ENCODE measurements at places on chromosomes 2 and 18. TPM values are rescaled to one million over a fixed set of nuclear protein-coding genes. Genes with fewer than 3 reads are reported as not detected.

GRCh38 chr2:134124047-134124753 is 129.7 kb upstream of the MGAT5 start:
- DNase-seq: peak; percentile 59

DNA sequence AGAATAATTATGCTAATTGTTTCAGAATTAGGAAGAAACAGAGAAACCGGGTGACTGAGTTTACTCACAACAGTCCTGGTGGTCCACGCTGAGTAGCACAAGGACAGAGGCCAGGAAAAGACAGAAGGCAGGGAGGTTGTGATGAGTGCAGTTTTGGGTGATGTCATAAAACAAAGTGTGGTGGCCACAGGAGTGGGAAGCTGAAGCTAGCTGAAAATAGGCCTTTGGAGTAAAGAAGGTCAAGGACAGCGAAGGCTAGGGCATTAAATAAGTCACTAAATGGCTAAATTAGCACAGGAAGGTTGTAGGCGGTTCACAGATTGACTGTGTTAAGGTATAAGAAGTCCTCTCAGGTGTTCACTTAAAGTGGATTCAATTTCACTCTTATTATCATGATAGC is 120.9 kb upstream of the TTN start:
- DNase-seq: no peak

DNA sequence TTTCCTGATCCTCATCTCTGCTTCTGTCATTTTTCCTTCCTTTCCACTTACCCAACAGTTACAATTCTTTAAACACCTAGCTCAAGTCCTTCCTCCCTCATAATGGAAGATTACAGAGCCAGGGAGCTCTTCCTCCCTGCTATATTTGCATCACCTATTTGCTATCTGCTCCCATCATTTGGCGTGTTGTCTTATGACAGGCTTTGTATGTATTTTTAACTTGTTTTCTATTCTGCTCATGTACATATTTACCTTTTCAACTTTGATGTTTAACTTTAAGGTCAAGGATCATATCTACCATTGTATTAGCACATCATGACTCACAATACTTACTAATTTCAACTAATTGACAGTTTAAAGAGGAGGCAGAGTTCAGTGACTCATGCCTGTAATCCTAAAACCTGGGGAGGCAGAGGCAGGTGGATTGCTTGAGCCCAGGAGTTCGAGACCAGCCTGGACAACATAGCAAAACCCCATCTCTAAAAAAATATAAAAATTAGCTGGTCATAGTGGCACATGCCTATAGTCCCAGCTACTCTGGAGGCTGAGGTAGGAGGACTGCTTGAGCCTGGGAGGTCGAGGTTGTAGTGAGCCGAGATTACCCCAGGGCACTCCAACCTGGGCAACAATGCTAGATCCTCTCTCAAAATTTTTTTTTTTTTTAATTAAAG is 308.0 kb upstream of the STON1 start:
- DNase-seq: peak; percentile 13

Gene MXD1
- total RNA-seq: 18.3 TPM

DNA sequence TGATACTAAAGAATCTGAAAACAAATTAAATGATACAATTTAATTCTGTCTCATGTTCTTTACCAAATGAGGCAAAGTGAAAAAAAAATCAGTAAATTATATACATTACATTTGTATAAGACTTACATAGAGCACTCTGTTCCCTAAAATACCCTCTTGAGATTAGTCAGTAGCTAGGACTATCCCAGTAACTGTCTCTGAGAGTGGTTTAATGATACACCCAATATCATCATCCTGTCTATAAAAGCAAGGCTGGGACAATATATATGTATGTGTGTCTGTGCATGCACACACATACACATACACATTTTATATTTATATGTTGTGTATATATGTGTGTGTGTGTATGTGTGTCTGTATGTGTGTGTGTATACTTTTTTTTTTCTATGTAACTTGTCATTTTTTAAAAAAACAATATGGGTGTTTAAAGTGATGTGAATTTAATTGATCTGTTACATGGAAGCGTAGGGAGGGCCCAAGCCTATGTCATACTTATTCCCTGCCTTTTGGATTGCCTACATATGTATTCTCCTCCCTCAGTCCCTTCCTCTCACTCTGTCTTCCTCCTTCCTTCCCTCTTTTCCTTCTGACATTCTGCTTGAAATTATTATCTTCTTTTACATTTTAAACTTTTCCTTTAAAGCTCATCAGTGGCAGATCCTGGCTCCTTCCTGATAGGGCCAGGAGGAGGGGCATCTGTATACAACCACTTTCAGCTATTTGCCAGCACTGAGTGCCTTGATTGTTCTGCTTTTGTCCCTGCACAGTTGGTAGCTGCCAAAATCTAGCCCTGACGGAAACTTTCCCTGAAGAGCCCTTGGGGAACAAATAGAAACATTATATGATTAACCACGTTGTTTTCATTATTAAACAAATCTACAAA is 6.8 kb downstream of the ASXL3 start:
- DNase-seq: no peak

DNA sequence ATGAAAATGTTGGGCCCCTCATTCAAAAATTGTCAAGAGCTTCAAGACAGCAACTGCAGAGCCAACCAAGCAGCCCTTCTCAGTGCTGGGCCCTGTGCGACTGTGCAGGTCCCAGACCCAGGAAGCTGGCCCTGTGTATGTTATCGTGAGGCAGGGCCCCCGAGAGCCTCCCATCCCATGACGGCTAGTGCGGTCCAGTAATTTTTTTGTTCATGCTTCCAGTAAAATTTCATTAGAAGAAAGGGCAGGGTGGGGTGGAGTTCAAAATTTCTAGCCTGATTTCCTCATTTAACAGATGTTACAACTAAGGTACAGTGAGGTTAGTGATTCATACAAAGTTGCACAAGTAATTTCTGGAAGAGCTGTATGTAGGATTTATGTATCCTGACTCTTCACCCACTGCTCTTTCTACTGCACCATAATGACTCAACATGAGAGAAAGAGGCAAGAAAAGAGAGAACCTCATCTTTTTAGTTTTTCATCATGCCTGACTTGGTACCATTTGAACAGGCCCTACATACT is 105.5 kb downstream of the ZEB2 start:
- DNase-seq: peak; percentile 14

Gene CPLX4
- total RNA-seq: not detected

DNA sequence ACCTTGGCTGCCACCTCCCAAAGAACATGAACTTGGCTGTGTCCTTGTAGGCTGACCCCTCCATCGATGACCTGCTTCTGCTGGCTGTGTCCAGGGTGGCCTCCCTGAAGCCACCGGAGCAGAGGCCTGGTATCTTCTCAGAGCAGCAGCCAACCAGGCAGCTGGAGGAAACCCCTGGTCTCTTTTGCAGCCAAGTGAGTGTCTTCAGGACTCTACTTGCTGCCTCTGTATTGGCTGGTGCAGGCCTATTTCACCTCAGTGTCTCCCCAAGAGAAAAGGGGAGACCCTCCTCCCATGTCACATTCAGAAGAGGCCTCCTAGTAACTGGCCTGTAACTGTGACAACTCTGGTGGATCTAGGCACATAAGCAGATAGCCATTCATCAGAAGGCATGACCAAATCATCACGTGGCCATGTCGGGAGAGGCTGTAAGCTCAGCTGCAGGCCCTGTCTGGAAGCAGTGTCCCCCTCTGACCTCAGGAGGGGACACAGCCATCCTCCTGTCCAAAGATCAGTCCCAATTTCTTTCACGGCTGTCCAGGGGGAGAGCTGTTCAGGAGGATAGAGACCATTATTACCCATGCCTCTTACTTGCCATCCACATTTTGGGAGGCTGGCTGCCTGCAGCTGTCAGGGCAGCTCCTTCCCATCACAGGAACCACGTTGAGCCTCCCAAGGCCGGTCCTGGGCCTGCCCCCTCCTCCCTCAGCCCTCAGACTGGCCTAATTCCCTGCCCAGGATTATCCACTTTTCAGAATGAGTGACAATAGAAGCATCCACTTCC is 20.9 kb upstream of the ROCK2 start:
- DNase-seq: no peak

DNA sequence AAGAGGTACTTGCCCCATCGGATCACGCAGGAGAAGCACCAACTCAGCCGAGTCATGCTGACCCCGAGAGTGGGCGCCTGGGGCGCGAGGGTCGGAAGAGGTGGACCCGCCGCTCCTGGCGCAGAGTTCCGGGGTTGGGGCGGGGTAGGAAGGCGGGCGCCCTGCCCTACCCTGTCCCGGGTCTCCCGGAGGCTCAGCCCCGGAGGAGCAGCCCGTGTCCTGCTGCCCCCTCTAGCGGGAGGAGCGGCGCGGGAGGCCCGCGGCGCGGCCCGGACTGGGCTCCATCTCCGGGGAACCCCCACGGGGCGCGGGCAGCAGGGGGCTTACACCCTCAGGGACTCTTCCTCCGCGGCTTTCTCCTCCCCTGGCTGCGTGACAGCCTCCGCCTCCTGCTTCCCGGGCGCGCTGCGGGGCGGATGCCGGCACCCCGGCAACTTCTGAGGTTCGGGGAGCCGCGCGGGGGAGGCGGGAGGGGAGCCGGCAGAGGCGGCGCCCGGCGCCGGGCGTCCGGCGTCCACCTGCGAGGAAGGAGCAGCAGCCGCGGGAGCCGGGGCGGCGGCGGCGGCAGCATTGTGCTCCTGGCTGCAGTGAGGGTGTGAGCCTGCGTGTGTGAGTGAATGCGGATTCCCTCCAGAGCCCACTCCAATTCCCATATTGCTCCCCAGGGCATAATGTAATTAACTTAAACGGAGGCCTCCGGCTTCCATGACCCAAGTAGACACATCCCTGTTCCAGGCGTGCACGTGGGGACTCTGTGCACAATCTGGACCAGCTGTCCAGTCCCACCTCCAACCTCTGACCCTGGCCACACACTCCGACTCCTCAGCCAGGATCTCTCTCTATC is 7.6 kb upstream of the TNS1 start:
- peak; percentile 50 for DNase-seq

DNA sequence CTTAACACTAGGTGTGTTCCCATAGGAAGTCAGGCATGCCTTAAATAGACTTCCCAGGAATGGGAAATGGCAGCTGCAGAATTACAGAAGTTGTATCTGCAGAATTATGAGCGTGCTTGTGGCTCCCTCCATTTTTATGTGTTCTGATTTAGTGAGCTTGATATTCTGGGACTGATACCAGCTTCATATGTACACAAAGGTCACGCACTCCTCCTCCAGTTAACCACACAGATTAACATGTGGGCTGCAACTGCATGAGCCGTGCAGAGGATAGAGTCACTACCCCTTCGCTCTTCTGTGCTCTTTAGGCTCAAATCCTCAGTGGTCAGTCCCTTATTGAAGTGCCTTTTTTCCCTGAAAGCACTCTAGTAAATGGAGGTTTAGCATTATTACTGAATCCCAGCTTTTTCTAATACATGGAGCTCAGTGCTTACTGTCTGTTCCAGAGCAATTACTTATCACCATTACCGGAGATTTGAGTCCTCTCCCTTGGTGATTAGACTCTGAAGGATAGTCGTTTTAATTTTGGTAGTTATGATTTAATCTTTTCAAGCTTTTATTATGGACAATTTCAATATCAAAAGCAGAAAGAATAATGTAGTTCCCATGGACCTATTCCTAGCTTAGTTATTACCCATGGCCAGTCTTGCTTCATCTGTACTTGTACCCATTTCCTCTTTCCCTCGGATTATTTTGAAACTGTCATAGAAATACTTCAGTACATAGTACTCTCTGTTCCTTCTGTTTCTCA is 238.3 kb downstream of the PRKCE start:
- DNase-seq: no peak

DNA sequence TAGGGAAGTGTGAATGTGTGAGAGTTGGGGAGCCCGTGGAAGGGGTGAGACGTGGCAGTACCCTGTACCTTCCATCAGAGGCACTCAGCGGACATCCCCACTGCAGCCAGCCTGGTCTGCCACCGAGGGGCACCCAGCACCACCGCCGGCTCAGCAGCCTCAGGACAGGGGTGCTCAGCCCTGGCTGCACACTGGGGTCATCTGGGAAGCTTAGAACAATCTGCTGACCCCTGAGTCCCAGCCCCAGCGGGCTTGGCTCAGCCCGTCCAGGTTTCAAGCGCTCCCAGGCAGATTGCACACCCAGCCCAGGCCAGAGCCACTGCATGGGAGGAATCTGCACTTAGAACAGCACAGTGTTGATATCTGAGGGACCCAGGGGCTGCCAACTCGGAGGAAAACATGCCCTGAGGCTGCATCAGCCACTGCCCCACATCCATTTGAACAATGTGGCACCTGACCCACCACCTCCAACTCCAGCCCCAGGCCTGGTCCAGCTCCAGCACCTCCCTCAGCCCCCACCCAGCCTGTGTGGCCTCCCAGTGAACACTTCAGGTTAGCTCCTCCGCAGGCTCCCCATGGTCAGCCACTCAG is 147.1 kb upstream of the OTOS start:
- no peak for DNase-seq

- DNase-seq: no peak
These were observed 16.9 kb upstream of the KCNG3 start for GRCh38 chr2:42510608-42511243.

- DNase-seq: peak; percentile 73
These were observed 779 bp downstream of the PTPRN start for GRCh38 chr2:219308142-219309101.

Gene AQP12B
- not detected for total RNA-seq

DNA sequence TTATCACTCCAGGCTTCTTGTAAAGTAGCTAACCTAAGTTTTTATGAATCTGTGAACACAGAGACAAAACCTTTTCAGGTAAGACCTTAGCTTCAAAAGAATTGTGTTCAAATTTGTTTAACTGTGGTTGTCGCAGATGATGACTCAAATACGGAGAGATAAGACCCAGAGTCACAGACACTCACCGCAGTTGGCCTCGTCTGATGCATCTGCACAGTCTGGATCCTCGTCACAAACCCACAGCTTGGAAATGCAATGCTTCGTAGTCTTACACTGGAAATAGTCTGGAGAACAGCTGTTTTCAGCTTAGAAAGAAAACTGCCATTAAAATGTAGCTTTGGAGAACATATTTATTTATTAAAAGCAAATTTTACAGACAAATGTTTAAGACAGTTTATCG is 1662.1 kb upstream of the NXPH2 start:
- DNase-seq: no peak

DNA sequence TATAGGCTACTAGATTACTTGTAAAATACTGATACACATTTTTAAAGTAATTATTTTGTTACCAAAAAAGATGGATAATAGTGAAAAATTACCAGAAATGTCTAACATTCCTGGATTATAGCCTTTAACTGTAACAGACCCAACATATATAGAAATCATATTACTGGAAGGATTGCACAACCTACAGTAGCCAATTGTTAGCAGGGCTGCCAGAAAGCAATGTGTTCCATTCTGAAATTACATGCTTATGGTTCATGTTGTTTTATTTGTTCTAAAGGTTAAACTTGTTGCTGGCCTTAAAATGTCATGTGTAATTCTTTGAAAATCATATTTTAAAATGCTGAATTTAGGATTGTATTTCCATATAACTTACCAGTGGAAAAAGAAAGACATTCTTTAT is 793.6 kb upstream of the ACVR2A start:
- DNase-seq: no peak

DNA sequence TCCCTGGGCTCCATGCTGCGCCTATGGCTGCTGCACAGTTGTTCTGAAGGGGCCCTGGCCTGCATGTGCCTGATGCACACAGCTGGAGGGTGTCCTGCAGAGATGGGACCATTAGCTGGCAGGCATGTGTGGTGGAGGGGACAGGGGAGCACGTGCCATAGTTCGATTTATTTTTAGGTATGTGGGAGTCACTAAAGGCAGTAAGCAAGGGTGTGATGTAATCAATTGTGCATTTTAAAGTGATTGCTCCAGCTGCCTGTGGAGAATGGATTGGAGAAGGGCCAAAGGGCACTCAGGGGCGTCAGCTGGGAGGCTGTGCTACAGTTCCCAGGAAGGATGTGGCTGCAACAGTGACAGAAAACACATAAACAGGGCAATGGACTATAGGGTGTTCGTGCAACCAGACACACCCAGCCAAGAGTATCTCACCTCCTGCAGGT is 205.1 kb downstream of the ARL4C start:
- no peak for DNase-seq

- no peak for DNase-seq
These were observed 181.8 kb upstream of the GCFC2 start for GRCh38 chr2:75892490-75892889.
